Activated CD8-positive, alpha-beta memory T cell treated with anti-CD3 and anti-CD28 coated beads for 24 hours (primary cell): ENCODE measurements at places on chromosomes 4 and X.

DNA sequence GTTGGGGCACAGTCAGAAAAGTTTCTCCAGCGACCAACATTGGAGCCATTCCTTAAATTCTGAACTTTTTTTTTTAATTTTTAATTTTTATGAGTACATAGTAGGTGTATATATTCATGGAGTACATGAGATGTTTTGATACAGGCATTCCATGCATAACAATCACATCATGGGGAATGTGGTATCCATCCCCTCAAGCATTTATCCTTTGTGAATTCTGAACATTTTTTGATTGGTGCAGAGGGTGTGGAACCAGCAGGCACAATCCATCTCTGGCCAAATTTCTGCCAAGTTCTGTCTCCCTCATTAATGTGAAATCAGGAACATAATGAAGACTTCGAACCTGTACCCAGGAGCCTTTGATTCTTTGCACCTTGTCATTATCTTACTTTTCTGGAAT is 267.0 kb downstream of the FRMPD4 start:
- DNase-seq = no peak

DNA sequence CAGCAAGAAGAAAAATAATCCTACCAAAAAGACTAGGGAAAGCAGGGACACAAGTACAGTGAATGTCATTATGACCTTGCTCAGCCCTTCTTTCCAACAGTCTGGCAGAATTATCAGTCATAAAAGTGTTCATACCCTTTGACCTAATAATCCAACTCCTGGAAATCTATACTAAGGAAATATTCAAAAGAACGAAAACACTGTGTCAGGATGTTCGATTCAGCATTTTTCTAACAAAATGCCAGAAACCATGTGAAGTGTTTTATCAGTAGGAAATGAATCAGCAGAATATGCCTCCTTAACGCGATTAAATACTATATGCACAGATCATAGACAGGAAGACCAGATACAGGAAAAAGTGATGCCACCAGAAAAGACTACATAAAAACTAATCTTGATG is 16.2 kb upstream of the S100G start:
- no peak for DNase-seq

DNA sequence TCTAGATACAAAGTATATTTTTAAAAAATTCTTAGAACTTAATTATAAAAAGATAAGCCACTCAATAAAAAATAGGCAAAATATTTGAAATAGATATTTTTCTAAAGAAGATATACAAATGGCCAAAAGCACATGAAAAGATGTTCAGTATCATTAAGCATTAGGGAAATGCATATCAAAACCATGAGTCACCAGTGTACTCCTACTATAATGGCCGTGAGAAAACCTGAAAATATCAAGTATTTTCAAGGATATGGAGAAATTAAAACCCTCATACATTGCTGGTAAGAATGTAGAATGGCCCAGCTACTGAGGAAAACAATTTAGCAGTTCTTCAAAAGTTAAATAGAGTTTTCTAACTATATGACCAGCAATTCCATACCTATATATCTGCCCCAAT is 337.9 kb downstream of the CAMK2D start:
- DNase-seq = no peak

- peak; percentile 64 for DNase-seq
Observed at GRCh38 chr4:76306882-76307659, 538 bp downstream of the STBD1 start.

DNA sequence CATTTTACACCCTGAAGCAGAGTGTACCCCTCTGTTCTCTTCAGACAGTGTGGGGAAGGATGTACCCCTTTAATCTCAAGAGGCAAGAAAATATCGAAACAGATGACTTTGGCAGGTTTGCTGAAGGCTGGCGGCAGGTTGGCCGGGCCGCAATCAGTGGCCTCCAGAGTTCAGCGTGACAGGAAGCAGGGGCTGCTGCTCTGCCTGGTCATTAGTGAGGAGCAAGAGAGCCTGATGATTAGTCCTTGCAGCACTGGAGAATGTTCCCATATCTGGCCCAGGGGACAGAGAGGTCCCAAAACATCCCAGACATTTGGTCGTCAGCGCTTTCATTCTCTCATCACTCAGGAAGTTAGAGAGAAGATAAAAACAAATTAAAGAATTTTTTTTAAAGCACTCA is 352.8 kb downstream of the SPRY1 start:
- DNase-seq = no peak

DNA sequence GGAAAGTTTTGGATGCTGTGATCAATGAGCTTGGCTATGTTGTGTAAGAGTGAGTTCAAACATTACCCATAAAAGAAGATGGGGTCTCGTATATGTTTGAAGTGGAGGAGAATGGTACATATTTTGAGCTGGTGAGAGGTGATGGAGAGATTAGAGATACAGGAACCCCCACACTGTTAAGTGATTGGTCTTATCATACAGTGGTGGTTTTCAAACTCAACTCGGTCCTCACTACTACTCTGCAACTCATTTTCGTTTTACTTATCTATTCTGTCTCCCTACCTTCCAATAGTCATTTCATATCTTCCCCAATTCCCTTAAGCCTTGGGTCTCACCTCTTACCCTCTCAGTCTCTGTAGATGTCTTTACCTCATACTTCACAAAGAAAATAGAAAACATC is 16.4 kb upstream of the TNIP3 start:
- DNase-seq = no peak

DNA sequence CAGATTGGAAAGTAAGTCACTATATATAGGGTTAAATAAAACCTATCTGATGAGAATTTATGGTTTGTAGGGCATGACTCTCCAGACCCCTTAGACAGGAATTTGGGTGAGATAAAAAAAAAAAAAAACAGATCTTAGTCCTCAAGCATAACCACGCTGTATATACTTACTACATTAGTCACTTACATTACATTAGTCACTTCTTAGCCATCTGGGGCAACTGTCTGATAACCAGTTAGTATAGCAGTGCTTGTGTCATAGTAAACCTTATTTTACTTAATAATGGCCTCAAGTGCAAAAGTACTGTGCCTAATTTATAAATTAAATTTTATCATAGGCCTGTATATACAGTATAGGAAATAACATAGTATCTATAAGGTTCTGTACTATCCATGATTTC is 60.2 kb upstream of the RPS6KA6 start:
- no peak for DNase-seq

DNA sequence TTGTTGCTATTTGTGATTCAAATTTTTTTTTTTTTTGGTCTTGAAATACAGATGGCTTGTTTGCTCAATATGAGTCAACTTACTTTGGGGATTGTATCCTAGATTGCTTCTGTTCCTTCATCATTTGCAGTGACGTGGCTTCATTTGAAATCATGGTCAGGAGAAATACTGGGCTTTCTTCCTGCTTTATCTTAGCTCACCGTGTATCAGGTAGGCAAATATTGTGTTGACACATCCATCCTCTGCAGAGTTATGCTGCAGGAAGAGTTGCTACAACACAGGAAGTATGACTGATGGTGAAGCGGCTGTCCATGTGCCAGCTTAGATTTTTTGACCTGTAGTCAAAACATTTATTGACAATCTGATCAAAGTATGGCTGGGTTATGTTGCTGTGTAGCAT is 232.2 kb downstream of the C4orf33 start:
- DNase-seq = no peak

GRCh38 chr4:80196922-80197573 is at the start of gene PRDM8:
TSS of gene PRDM8 (plus strand) at chr4:80197503. CDS start at chr4:80200081, 2,578 bp downstream.
- DNase-seq = no peak

DNA sequence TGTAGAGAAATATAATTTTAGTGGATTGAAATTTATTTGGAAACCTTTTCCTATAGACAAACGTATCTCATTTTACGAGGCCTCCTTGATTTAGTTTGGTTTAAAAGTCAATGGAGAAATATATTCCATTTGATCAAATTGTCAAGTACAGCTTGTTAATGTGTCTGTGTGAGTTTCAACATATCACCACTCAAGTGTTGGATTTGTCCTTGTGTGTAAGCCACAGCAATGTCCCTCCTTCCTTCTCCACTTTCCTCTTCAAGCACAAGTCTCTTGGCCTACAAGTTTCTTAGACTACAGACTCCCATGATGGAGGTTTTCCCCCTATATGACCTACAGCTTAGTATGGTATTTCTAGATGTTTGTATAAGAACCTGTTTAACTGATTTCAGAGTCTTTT is 104.7 kb downstream of the SYNPO2 start:
- DNase-seq = no peak

- DNase-seq = no peak
Observed at GRCh38 chrX:74377282-74377681, 44.0 kb upstream of the SLC16A2 start.

GRCh38 chr4:98899277-98899676 is 29.7 kb downstream of the EIF4E start:
- DNase-seq = no peak

GRCh38 chr4:76339364-76339763 is 32.8 kb downstream of the STBD1 start:
- DNase-seq = no peak

DNA sequence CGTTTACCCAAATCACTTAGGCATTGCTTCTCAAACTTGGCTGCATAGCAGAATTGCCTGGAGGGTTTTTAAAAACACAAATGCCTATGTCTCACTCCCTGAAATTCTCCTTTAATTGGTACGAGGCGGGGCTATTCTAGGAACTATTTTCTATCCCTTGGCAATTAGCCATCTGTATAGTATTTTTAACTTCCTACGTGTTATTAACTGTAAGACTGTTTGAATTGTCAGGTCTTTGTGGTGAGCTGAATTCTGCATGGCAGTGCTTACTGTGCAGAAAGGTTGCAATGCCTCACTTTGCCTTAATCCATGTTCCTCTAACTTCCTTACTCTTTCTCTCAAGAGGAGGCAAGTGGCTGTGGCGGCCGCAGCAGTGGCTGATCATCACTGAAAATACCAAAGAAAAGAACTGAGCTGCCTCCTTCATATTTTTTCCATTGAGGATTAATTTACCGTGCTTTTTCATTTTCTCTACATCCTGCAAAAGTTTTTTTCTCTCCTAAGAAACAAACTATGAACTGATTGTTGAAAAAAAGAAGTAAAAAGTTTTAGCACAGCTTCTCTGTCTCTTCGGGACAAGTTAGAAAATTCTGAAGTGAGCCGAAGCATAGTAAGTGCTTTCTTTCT is at the start of gene SHROOM3:
TSS of gene SHROOM3 (plus strand) at position 329 of the 627 bp plus-strand sequence. CDS start 824 bp downstream, outside the sequence.
- no peak for DNase-seq

- DNase-seq = no peak
Observed at GRCh38 chrX:86023811-86024210, 23.5 kb downstream of the CHM start.

GRCh38 chr4:2534904-2535375 is 1.5 kb upstream of the FAM193A start:
- DNase-seq = no peak

GRCh38 chr4:67700116-67700737 is 728 bp downstream of the UBA6 start:
- no peak for DNase-seq

- DNase-seq = peak; percentile 66
Observed at GRCh38 chrX:41180194-41180908, 95.1 kb downstream of the USP9X start.

DNA sequence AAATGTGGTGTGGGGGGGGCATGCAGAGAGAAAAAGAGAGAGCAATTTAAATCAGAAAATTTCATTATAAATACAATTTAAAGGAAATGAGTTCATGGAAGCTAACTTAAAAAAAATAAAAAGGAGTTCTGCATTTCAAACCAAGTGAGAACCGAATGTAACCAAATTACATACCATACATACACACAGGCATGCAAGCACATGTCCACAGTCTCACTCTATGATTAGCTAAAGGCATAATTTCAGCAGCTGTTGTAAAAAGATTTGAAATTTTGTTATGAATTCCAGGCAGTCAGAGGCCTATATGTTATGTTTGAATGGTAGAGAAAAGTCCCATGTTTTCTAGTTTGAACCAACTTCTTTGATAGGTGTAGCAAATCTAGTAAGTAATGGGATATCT is 611.6 kb upstream of the ADGRL3 start:
- no peak for DNase-seq

DNA sequence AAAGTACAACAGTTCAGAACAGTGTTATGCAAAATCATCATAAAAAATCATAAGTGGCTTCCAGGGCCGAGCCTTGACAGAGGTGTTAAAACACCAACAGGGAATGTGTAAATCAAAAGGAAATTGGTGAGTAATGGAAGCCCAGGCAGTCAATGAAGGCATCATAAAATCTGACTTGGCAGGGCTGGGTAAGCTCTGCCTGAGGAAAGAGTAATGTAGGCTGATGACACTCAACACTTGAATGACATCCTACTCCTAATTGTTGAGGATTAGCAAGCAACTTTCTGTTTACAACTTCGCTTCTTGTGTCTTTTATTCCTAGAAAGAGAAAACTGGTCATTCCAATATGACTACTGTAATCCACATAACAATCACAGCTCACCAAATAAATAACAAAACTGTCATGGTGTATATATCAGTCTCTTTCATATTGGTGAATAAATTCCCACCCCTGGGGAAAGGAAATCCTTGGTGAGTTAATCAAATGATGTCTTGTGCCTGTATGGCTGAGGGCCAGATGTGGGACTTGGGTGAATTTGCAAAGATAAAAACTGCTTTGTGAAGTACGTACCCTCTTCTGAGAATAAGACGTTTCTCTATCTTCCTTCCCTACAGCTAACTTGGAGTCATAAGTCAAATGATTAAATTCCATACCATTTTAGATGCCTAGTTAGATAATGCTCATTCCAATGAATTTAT is 196.8 kb downstream of the DCHS2 start:
- DNase-seq = no peak

GRCh38 chr4:183517781-183518180 is 12.9 kb downstream of the ING2 start:
- no peak for DNase-seq

DNA sequence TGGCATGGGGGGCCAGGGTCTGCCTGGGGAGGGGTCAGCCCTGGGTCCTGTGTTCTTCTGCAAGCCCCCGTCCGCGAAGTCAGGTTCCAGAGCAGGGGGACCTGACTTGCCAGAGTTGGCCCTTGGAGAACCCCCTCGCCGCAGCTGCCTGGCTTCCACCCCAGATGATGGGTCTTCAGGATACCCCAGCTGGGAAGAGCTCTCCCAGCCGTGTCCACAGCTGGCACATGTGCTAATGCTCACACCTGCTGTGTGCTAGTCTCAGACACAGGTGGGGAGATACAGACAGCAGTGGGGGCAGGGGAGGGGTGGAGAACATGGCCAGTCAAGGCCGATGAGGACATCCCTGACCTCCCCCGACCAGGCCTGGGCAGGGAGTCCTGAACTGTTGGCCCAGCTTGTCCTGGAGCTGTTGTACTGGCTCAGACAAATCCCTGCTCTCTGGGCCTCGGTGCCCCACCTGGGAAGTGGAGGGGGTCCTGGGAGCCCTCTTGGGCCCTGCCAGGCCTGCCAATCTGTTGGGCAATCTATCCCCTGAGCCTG is 3.5 kb downstream of the ADRA2C start:
- no peak for DNase-seq

DNA sequence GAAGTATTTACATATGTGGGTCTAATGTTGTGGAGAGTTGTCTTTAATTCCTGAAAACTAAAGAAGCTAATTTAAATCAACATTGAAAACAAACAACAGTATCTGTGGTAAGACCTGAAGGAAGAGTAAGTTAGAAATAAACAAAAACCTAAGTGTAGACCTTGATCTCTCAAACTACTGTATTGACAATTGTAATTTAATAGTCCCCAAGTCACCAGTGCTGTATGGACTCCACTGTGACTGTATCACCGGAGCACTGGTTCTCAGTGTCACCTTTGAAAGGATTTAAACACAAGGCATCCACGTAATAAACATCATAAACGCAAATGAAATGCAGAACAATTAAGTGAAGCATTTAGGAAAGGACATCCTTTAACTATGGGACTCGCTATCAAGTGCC is 46.4 kb downstream of the OCRL start:
- DNase-seq = no peak

- DNase-seq = no peak
Observed at GRCh38 chr4:35520059-35520458, 724.3 kb downstream of the ARAP2 start.

- no peak for DNase-seq
Observed at GRCh38 chrX:142663330-142664095, 362.2 kb upstream of the SPANXN4 start.
